Stimulated activated CD8-positive, alpha-beta memory T cell treated with anti-CD3 and anti-CD28 coated beads, Interleukin-4, amount 100 ng/mL, for 4 hours (primary cell): ENCODE measurements at places on chromosomes 6 and 20.

DNA sequence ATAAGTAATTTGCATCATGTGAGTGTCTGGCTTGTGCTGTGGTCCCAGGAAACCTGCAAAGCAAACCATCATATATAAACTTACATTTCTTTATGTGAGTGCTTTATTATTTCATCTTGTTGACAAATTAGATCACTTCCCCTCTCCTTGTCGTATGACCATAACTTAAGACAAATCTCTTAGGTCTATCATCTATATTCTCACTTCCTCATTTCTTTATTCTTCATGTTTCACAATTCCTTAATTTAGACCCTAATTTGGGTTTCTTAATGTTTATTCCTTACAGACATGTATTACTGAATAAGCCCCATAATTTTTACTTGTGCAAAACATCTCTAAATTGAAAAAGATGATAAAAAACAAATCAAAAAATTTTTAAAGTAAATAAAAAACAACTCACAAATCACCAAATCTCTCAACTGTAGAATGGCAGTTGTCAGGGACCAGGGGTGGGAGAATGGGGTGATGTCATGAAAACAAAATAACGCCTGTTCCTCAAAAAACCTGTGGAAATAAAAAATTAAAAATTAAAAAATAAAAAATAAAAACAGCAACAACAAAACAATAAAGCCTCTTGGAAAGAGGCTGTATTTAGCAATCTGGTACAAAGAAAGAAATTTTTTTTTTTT is 49.5 kb upstream of the FBXO30 start:
- no peak for DNase-seq

- DNase-seq: no peak
Observed at GRCh38 chr6:112701201-112701600, 354.1 kb downstream of the RFPL4B start.

DNA sequence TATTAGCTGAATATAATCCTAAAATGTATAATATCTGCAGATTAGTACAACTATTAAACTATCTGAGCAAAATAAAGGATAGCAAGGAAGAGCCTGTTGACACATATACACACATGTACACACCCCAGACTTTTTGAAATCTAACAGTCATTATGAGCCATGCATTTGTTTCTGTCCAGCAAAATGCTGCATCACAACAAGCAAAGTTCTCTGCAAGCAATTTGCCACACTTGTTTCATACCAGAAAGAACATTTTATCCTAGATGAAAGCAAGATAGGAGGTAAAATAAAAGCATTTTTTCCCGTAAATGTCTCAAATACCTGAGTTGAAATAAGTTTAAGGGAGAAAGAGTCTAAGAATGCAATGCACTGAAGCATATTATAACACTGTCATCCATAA is 145.2 kb downstream of the COL21A1 start:
- DNase-seq: no peak

GRCh38 chr6:21144928-21145327 is 448.6 kb upstream of the SOX4 start:
- no peak for DNase-seq

- no peak for DNase-seq
Observed at GRCh38 chr6:52389626-52390360, 27.8 kb downstream of the PAQR8 start.

DNA sequence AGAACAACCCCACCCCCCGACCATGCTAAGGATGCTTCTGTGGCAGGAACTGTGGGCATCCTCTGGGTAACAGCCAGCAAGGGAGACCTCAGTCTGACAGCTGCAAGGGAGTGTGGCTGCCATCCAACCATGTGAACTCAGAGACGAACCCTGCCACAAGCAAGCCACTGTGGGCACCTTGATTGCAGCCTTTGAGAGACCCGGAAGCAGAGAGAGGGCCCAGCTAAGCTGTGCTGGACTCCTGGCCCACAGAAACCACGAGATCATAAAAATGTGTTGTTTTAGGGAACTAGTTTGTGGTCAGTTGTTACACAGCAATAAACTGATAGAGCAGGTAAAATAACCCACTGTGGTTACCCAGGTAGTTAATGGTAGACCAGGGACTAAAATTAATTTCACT is 414.6 kb downstream of the CDH26 start:
- DNase-seq: no peak

DNA sequence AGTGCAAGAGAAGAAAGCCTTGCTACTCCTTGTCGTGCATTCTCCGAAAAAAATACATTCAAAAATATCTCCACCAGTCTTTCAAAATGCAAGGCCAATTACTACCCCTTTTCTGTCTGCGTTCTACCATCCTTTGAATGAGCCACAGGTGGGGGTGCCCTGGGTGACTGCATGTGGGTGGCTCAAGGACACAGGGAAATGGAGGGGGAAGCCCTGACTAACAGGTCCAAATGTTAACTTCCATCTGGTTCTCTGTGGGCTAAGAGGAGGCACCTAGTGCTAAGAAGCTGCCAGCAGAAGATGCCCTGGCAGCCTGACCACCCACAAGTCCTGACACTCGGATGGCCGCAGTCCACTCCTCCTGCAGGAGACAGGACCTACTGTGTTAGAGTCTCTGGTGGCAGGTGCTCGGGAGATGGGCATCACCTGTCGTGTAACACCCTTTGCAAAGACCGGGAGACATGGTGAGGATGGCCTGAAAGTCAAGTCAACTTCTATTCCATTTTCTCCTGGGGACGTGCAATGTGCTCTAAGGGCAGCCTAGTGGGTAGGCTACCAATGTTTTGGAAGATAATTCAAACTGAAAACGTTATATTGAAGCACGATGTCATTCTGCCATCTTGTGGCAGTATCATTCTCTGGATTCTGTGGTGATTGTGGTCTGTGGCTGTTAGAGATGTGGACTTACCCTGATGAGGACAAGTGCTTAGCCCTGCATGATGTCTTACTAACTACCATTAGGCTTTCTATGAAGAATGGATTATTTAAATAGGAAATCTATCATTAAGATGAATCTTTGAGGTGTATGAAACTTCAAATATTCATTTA is 27.4 kb upstream of the IGF2R start:
- no peak for DNase-seq
